ENCODE measurements at places on chromosomes 7 and 10.

DNA sequence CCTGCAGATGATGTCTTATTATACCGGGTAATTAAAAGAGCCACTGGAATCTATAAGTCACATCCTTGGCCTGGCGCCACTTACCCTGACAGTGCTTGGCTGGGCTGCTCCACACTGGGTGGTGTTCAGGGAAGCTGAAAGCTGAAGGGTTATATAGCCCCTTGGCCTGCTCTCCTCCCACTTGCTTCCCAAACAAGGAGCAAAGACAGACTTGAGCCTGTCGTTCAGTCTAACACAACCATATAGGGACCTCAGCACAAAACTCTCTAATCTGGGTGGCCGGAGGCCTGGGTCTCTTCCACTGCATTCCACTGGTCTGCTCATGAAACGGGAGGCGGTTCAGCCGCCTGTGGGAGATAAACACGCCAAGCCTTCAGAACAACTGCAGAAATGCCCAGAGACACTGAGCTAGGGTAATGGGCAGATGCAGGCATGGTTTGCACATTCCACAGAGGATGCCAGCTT is at the start of gene ACTA2:
Gene ACTA2, minus strand, starts transcription at position 127 of the 465 bp plus-strand sequence. CDS start 3,843 bp downstream, outside the sequence.
- DNase-seq: no peak

- DNase-seq: no peak
Measured at GRCh38 chr7:31336202-31337001, 4.1 kb downstream of the NEUROD6 start.

DNA sequence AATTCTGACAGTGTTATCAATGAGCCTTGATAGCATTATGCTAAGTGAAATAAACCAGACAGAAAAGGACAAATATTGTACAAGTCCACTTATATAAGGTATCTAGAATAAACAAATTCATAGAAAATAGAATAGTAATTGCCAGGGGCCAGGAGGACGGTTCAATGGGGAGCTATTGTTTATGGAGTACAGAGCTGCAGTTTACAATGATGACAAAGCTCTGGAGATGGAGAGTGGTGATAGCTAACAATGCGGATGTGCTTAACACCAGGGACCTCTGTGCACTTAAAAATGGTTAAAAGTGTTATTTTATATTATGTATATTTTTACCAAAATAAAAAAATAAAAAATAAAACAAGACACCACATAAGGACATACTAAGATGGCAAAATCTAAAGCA is 46.1 kb upstream of the ZNF33B start:
- DNase-seq: no peak

- DNase-seq: no peak
Measured at GRCh38 chr10:53029449-53029848, 256.9 kb upstream of the MBL2 start.

GRCh38 chr7:125830743-125831142 is 901.1 kb upstream of the POT1 start:
- DNase-seq: no peak

- no peak for DNase-seq
Measured at GRCh38 chr7:106643216-106644000, 17.6 kb downstream of the CCDC71L start.

DNA sequence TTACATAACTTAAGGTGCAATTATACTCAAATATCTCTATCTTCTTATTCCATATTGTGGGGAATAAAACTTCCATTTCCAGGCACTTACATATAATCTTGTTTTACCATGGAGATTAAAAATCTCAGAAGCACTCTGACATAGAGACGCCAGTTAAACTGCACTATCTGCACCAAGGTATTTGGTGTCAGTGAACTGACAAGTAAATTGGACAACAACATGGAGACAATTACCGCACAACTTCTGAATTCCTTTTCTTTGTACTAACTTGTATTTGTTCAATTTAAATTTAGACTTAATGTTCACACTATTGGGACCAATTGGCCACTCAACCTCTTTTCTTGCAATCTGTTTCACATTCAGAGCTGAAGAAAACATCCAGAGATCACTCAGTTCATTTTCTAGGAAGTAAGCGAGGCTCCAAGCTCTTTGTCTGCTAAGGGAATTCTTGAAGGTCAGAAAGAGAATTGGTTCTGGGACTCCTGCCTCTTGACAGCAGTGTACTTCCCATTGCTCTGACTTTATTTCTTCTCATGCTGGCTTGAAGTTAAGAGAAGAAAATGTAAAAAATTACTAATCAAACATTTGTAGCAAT is 184.7 kb downstream of the CHCHD3 start:
- no peak for DNase-seq

GRCh38 chr10:8721650-8722049 is 667.2 kb downstream of the GATA3 start:
- no peak for DNase-seq

DNA sequence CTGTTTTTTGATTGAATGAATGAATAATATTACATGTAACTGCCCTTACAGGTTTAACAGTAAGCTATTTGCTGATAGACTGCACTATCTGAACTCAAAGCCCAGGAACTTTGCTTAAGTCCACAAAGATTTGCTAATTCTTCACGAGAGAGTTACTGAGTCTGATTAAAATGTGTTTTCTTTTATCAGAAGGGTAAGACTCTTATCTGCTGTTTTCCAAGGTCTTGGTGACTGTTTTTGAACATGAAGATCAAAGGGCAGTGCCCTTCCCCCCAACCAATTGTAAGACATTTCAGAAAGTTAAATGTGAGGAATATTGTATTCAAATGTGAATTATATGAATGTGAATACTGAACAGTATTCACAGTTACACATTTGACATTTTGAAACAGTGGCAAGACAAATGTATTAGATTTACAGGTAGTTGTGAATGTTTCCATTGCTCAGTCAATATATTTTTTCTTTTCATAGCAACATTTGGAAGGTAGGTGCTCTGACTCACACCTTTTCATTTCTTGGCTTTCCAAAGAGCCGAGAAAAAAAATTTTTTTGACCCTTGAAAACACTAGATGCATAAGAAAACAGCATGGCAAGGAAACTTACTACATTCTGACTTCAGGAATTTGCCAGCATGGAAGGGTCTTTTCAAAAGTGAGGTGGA is 62.7 kb downstream of the DKK1 start:
- DNase-seq: no peak

DNA sequence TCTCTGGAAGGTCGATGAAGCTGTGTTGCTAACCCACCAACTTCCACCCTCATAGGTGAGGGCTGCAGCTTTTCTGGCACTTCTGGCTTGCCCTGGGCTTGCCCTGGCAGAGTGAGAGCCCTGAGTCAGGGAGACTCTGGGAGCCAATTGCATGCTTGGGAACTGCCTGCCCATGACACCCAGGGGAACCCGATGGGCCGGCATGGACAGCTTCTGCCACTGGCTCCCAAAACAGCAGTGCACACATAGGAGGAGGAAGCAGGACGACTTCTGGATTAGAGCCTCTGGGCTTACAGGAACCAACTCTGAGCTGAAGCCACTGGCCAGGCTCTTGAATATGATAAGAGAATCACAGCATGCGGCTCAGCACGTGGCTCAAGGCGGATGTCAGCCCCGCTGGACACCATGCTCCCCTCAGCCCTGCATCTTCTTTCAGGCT is 135.2 kb upstream of the UNC5B start:
- no peak for DNase-seq

DNA sequence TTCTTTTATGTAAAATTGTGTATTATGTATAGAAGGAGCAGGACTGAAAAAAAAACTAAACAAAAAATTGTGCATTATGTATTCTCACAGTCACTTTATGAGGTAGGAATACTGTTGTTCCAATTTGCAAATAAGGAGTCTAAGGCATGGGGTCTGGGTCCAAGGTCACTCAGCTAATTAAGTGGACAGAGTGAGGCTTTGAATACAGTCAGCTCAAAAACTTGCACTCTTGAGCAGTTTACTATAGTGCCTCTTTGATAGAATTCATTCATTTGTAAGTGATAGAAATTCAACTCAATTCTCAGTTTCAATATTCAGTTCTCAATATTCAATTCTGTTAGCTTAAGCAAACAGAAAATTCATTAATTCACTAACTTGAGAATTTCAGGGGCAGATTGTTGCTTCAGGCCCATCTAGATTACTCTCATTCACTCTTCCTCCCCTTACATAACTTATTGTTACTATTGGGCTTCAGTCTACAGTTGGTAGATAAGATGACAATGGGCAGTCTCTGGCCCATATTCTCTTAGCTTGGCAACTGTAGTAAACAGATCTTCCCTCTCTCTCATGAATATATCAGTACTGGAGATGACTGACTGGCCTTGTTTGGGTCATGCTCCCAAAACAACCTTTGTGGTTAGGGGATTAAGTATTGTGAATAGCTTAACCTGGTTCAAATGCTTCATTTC is 86.6 kb downstream of the BTAF1 start:
- DNase-seq: no peak

DNA sequence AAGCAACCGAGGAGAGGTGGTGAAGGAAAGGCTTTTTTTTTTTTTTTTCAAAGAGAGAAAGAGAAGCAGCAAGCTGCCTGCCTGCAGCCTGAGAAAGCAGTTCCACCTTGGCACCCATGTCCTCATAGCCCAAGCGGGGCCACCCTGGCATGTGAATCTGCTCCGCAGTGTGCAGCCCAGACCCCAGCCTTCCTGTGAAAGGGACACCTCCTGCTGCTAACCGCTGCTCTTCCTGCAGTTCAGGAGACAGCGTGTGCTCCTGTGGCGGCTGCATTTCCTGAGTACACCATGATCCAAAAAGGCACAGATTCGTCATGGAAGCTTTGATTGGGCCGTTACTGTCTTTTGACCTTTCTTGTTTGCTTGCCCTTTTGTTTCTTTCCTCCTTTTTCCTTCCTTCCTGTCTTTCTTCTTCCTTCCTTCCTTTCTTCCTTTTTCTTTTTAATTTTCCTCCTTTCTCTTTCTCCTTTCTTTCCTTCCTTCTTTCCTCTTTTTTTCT is 38.1 kb downstream of the IKZF1 start:
- DNase-seq: no peak

GRCh38 chr7:17129218-17129617 is 169.2 kb upstream of the AHR start:
- no peak for DNase-seq

GRCh38 chr10:108749042-108749441 is 1174.3 kb downstream of the XPNPEP1 start:
- no peak for DNase-seq

DNA sequence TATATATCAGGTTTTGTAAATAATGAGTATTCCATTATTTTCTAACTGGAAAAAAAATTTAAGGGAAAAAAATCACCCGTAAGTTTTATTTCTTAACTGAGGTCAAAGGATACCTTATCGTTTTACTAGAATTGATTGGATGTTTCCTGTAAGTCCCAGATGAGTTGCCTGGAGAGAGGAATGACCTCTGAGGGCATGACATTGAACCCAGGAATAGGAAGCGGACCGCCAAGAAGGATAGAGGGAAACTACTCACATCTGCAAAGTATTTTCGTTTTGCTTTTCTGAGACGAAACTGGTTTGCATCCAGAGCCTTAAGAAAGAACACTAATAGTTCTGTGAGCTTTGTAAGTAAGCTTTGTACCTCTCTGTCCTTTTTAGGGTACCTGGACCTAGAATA is 17.4 kb downstream of the RABGEF1 start:
- DNase-seq: no peak

- peak; percentile 59 for DNase-seq
Measured at GRCh38 chr10:47340608-47341170, 7.5 kb upstream of the RBP3 start.

All from stimulated activated CD4-positive, alpha-beta T cell treated with anti-CD3 and anti-CD28 coated beads, Interleukin-1b, Interleukin-23, amount 100 ng/mL, for 24 hours (primary cell).